ENCODE measurements at places on chromosomes 12 and 14.

DNA sequence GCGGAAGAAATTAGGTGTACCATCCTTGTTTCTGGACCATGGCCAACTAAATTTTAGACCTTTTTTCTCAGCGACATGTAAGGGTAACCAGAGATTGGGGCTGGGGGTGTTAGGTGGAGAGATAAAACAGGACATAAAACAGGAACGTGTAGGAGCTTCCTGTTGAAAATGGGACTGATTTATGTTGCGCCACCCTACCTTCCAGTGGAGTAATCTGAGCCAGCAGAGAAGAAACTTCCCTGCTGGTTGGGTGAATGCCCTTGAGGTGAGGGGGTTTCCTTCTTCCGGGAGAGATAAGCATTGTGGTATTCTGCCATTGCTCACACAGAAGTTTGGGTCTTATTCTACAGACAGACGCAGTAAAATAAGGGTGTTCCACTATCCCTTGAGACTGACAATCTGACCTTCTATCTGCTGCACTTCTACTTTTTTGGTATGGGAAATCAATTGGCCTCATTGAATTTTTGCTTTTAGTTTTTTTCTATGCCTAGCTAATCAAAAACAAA is 417.6 kb downstream of the PCNX1 start:
- no peak for DNase-seq

DNA sequence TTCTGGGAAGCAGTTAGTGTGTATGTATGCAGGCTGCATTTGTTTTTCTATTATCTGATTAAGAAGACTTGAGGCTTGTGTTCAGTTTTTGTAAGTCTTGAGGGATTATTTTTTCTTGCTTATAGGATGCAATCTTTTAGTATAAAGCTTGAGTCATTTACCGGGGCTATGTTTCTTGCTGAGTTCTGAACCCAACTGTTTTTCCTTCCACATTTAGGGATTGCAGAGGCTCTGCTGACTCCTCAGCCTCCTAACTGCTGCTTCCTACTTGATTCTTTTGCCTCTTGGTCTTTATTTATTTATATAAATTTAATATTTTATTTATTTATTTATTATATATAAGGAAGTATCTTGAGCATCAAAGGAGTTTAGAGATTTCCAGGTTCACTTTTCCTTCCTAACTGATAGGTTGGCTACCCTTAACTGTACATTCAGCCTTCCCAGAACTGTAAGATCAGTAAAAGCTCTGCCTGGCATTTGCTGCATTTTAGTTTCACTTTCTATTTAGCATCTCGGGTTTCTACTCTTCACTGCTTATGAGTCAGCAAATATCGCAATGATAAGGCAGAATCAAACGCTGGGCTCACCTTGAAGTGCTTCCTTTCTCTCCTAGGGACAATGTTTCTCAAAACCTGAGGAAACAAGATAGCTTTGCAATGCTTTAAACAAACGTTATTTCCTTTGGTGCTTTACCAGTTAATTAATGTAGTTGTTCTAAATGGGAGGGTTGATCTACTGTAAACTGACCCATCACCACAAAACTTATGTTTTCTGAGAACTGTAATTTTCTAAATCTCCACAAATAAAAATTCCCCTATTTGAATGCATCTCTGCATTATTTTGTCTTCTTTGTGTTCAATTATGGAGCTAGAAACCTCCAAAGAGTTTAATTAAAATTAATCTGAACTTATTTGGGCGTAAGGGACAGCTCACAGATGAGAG is 1183.7 kb upstream of the TMEM132C start:
- DNase-seq = no peak

DNA sequence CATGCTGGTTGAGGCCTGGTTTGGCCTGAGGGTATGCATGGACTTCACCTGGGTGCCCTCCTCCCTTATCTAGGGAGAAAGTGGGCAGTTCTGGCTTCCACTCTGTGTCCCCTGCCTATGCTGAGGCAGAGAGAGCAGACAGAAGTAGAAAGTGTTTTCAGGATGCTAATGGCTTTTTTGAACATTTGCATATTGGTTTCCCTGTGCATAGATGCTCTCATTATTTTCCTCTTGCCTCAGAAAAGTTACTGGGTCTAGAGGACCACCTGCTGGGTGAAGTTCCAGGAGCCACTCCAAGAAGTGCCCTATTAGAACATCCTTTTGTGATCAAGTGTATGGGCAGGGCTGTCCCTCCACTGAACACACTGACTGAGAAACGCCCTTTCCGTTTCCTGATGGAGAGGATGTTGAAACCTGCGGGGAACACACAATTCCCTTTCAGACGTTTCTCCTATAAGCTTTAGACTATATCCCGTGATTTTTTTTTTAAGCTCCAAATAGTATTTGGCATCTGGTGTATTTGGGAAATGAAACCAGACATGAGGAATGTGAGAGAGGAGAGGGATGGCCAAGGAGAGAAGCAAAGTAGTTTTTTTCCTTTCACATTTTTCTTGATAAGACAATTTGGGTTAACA is 66.6 kb downstream of the DAAM1 start:
- no peak for DNase-seq

DNA sequence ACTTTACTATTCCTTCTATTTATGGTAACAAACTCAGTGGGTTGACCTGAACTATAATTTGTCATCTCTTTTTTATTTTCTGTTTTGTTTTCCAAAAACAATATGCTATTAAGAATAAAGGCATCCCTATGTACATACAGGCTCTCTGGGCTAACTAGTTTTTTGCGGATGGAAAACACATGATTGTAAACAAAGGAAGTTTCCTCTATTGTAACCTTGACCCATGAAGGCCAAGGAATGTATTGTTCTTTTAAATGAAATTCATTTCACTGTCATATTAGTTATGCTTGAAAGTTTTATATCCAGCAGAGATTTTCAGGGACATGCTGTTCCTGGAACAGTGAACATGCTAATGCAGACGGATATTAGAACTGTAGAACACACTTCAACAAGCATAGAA is 705.0 kb upstream of the SEL1L start:
- DNase-seq = no peak

DNA sequence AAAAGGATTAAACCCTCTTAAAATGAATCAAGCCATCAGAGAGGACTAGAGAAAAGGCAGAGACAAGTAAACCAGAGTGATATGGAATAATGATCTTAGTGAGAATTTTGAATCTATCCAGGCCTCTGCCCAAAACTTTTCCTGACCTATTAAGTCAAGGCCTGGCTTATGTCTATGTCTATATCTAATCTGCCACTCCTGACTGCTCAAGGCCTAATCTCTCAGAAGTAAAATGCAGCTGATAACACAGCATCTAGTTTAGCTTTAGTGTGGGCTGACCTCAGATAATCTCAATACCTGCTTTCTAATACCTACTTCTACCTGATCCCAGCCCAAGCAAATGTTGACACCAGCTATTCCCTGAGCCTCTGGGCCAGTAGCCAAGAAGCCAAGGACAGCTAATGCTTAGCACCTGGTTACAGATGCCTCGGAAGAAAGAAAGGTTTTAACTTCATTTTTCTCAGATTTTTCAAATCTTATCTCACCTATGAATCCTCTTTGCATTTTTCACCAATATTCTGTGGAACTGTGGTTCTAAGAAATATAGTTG is 1472.5 kb upstream of the SEL1L start:
- DNase-seq = no peak

GRCh38 chr12:55385891-55386290 is 14.4 kb upstream of the OR6C65 start:
- DNase-seq = no peak

DNA sequence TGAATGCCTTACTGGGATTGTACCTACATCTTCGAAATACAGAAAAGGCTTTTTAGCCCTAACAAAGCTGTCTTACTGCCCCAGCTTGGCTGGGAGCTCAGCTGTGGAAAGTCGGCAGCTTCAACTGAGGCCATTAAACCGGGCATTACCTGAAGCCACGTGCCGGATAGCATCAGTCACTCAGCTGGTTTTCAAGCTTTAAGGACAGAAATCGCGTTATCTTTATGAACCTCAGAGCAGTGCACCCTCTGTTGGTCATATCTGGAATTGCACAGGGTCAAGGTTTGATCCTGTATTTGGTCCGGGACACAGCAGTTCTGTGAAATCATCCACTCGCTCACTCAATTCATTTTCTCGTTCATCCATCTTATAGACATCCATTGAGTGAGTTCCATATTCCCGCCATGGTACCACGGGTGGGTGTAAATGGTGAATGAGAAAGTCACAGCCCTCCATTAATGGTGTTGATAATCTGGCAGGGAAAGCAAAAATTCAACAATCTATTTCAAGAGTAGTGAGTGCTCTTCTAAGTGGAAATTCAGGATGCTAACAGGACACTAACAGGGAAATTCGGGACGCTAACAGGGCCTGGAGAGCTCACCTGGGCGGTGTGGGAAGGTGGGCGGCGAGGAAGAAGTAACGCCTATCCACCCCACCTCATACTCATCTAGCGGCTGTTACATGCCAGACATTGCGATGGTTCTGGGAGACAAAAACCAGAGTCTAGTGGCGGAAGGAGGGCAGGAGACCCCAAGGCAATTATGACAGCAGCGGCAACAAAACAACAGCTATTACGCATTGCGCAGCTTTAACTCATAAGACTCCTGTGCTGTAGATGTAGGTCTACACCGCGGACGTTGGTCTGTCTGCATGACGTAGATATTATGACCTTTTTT is 60.6 kb upstream of the TCL1A start:
- DNase-seq = peak; percentile 4

DNA sequence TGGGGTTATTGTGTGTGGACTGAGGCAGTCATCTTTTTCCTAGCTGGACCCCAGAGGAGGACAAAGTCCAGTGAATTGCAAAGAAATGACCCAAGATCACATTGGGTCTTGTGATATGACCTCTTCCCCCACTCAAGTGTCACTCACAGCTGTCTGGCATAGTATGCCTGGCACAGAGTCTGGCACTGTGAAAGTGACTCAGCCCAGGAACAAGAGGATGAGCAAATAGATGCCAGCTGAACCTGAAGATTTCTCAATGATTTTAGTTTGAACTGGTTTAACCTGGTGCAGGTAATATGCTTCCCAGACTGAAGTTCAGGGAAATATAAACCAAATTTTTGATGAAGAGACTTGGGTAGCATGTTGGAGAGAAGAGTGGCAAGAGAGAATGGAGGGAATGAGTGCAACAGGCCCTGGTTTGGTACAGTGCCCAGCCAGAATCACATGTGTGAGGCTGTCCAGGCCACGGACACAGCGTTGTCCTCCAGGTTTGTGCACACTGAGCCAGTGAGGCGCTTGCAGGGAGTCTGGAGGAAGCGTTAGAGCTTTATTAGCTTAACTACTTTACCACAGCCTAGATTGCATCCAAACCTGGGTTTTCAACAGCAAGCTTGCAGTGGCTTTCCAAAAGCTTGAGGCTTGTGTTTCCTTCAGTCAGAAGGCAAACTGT is 332.9 kb downstream of the NUAK1 start:
- no peak for DNase-seq

DNA sequence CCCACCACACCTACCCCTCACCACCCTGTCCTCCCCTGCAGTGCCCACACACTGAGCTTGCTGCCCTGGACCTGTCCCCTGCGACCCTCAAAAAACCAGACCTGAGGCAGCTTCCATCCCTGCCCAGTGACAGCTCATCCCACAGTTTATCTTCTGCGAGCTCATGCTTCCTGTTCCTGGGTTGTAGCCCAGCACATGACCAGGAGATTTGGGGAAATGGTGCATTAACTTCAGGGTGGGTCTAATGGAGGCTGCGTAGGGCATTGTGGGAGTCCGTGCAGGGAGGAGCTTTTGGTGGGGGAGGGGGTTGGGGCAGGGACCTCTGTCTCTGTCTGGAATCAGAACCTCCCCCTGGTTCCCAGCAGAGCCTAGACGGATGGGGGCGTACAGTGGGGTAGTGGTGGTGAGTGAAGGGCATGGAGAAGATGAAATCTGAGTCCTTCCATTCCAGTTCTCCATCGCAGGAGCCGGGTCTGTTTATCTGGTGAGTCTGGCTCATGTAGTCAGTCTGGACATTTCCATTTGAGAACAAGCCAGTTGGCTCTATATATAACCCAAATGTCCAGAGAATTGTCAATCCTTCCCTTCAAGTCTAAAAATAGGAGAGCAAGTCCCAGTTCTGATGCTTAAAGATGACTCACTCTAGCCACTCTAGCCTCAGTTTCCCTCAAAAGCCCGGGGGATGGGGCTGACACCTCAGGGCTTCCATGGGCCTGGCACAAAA is 270.9 kb downstream of the CACNA1C start:
- DNase-seq = no peak

DNA sequence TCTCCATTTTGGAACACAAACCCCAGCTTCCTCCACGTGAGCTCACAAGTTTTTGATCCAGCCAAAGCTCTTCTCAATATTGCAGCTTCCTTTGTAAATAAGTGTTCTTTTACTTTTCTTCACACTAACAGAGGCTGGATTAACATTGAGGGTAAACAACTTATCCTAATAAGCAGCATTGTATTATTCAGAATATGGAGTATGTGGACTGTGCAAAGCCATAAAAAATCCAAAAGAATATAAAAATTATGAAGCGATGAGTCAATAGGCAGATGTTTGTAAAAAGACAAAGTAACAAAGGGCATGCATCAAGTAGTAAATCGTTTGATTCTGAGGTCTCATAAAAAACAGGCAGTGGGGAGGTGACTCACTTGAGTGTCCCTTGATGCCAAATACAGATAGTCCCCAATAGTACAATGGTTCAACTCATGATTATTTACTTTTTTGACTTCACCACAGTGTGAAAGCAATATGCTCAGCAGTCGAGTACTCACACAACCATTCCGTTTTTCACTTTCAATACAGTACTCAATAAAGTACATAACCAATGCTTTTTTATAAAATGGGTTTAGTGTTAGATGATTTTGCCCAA is 23.1 kb upstream of the KCNK10 start:
- no peak for DNase-seq

- no peak for DNase-seq
These were observed 30.6 kb downstream of the NGB start for GRCh38 chr14:77240336-77240915.

DNA sequence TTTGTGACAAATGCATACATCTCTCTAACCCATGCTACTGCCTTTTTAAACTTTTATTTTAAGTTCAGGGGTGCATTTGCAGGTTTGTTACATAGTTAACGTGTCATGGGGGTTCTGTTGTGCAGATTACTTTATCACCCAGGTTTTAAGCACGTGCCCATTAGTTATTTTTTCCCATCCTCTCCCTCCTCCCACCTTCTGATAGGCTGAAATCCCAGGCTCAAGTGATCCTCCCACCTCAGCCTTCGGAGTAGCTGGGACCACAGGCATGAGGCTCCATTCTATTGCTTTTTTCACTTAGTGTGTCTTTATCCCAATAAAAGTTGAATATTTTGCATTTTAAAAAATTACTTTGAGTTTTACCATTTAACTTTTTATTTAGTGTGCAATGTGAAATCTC is 68.9 kb downstream of the BAZ1A start:
- DNase-seq = no peak

- DNase-seq = peak; percentile 39
These were observed 188.5 kb downstream of the ALX1 start for GRCh38 chr12:85468356-85469157.
